ENCODE measurements at places on chromosomes 16 and 17.
A peak's percentile ranks its signal among the peaks of the same experiment; 100 is the strongest.

GRCh38 chr17:44132275-44132821 lies 8.9 kb upstream of the HDAC5 start:
- peak; percentile 27 for DNase-seq

- no peak for DNase-seq
Observed at GRCh38 chr17:15965528-15965927, 20.6 kb downstream of the ADORA2B start.

DNA sequence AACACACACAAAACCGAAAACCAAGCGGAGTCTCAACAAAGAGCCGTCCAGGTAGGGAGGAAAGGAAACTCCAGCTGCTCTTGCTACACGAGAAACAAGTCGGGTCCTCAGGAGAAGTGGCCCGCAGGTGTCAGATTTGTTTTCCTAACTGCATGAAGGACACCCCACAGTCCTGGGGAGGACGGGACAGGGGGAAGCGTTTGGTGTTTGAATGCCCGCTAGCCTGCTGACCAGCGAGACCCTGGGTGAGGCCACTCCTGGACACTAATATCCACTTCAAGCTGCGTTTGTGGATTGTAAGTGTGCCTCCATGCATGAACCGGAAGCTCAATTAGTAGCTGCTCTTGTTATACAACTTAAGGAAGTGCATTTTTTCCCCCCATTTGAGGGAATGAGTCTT lies 299.5 kb downstream of the MAF start:
- no peak for DNase-seq

DNA sequence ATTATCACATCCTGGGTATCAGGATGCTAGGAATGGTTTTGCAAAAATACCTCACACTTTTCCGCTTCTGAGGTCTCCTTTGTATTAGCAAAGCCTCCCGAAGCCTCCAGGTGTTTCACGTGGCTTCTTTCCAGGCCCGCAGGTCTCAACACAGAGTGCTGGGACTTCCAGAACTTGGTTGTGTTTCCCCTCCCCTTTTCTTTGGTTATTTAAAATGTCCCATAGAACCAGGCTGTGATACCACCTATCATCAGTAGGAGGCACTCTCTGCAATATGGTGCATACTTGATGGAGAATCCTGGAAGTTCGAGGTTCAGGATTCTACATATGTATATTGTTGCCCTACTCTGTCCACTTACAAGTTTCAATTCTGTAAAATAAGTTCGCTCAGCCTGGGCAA lies 28.8 kb downstream of the ATP2C2 start:
- peak; percentile 3 for DNase-seq

- no peak for DNase-seq
Observed at GRCh38 chr17:32215696-32216095, 49.9 kb upstream of the RHBDL3 start.
